ENCODE measurements at places on chromosomes 3 and 15. TPM values are rescaled to one million over a fixed set of nuclear protein-coding genes. Genes with fewer than 3 reads are reported as not detected.

Gene PTPRG
- total RNA-seq, result 25.5 TPM

GRCh38 chr3:40720863-40721262, 196.1 kb downstream of the ZNF621 start:
- no peak for DNase-seq

DNA sequence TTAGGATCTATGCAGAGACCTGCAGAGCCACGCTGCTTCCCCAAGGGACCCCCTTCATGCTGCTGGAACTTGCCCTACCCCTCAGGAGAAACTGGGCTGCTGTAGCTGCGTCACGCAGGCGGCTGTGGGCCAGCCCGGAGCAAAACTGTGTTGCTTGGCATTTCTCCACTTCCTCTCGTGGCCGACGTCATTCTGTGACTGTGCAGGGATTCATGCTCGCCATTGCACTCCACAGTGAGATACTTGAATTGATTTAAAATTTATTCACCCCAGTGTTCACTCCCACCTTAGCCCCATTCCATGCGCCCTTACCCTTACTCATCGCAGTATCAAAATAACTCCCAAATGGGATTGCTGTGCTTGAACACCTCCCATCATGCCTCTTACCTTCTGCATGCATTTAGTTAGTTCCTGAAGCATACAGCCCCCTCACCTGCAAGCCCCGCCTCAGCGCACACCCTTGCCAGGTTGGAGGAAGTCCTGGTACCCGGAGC, 45.7 kb downstream of the TMEM44 start:
- DNase-seq, result no peak

DNA sequence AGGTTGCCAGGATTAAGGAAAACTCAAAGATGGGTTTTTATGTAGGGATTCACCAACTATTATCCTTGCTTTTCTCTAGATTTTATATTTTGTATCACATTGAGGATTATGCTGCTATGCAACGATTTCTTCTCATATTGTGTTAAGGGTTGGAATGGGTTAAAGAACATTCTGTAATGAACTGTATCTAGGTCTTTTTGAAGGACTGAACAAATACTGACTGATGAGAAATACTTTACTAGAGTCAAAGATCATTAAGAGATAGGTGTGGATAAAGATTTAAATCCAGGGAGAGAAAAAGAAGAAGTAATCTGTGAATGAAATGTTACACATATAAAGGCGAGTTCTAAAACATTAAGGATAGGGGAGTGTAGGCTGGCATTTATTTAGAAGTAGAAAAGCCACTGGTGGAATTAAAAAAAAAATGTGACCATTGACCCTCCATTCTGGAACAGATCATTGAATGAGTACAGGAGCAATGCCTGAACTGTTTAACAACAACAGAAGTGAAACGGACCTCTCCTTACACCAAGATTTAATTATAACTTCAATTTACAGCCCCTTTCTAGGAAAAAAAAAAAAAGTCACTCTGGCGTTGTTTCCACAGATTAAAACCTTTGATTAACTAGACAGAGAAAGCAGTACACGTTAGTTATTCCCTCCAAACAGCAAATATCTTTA, 39.2 kb downstream of the PROS1 start:
- DNase-seq, result no peak

DNA sequence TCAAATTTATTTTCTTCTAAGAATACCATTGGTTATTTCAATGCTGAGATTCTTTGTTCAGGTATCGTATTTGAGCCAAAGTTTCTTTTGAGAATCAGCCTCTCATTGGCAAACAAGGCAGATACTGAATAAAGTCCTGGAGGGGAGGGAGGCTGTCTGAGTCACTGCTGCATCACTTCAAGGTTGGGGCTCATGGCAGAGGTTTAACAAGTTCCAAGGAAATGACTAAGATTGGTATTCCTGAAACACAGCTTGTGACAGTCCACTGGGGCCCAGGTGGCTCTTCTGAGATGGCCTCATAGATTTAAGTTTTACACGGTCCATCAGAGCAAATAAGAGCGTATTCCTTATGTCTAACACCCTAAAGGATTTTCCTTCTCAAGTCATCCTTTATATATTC, 213.8 kb upstream of the STAC start:
- peak; percentile 4 for DNase-seq

GRCh38 chr3:14510838-14511622, 29.1 kb downstream of the GRIP2 start:
- DNase-seq, result no peak
